Fibroblast of skin of left biceps (primary cell): ENCODE measurements at places on chromosomes 3 and 15.

- DNase-seq, result no peak
Observed at GRCh38 chr3:191373327-191373726, 43.0 kb upstream of the UTS2B start.

DNA sequence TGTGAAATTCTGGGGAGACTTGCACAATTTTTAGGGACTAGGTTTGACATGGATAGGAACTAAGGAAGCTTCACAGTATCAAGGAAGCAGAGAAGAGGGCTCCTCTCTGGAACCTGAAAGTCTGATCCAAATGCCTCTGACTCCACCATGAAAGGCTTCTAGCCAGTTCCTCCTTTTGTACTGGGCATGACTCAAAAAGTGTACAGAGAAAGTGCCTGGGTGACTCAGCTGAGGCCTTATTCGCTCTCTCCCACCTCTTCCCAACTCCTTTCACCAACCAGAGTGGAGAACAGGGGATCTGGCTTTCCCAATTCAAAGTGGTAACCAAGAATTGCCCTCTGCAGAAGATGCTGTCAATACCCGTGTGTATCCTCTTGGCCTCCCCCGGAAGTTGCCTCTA is 342.9 kb upstream of the PROK2 start:
- no peak for DNase-seq

- DNase-seq, result no peak
Observed at GRCh38 chr15:59295261-59296001, 77.2 kb downstream of the MYO1E start.

GRCh38 chr3:15636028-15636709 is 34.6 kb downstream of the BTD start:
- peak; percentile 66 for DNase-seq

- DNase-seq, result no peak
Observed at GRCh38 chr15:92091155-92091734, 237.7 kb downstream of the SLCO3A1 start.

- no peak for DNase-seq
Observed at GRCh38 chr3:41324156-41324475, 124.8 kb downstream of the CTNNB1 start.

GRCh38 chr3:43036621-43037423 is 57.7 kb downstream of the GASK1A start:
- no peak for DNase-seq

DNA sequence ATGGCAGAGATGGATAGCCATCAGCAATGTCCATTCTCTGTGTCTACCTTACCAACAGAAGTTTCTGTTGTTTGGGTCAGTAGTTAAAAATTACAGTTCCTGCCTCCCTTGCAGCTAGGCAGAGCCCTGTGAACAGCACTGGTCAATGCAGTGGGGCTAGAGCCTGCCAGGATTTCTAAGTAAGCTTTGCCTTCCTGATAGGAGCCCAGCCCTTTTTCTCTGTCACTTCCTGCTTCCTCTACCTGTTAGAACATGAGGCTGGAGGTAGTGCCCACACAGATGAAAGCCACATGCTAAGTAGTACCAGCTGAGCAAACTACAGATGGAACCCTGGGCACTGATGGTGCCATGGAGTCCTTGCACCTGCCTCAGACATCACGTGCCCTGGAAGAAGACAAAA is 45.0 kb downstream of the MGLL start:
- no peak for DNase-seq

DNA sequence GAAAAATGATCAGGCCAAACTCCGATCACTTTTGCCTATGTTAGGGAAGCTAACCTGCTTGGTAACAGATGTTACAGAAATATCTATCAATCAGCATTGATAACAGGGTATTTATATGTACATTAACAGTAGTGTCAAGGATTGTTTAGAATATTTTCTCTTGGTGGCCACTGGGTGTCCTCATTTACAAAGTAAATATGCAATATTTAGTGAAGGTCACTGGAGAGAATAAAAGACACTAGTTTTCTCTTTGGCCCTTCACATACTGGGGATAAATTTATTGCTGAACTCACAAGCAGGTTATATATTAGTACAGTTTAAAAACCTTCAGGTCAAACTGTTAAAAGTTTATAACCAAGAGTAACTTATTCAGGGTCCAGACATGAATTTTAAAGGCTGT is 69.0 kb downstream of the TIGIT start:
- DNase-seq, result no peak

- no peak for DNase-seq
Observed at GRCh38 chr3:113140876-113141275, 70.5 kb upstream of the BOC start.

DNA sequence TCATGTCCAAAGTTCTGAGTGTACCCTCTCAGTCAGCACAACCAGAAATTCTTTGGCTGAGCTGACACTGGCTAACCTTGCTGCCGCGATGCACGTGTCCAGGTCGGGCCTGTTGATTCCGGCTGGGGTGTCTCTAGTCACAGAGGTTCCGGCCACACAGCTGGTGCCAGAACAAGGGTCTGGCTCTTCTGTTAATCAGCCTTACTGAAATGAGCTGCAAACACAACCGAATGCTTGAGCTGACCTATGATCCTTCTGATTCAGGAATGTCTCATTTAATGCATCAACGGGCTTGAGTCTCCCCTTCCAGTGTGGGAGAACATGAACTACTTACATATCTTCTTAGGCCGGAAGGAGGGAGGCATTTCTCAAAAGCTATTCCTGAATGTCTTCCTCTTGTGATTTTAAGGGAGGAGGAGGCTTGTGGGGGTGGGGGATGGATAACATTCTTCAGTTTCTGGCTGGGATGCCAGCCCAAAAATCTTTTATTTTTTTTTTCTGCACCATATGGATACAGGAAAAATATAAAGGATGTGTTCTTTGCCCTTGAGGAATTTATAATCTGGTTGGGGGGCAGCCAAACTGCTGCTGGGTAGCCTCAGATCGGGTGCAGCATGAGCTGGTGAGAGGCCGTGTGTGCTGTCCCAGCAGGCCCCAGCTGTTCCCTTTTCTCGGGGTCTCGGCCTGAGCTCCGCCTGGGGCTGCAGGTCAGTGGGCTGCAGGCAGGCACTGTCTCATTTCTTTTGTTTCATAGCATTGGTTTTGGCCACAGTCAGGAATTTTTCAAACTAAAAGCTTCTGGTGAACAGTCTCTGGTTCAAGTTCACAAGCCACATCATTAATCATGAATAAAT is 319.1 kb upstream of the TBL1XR1 start:
- peak; percentile 85 for DNase-seq

DNA sequence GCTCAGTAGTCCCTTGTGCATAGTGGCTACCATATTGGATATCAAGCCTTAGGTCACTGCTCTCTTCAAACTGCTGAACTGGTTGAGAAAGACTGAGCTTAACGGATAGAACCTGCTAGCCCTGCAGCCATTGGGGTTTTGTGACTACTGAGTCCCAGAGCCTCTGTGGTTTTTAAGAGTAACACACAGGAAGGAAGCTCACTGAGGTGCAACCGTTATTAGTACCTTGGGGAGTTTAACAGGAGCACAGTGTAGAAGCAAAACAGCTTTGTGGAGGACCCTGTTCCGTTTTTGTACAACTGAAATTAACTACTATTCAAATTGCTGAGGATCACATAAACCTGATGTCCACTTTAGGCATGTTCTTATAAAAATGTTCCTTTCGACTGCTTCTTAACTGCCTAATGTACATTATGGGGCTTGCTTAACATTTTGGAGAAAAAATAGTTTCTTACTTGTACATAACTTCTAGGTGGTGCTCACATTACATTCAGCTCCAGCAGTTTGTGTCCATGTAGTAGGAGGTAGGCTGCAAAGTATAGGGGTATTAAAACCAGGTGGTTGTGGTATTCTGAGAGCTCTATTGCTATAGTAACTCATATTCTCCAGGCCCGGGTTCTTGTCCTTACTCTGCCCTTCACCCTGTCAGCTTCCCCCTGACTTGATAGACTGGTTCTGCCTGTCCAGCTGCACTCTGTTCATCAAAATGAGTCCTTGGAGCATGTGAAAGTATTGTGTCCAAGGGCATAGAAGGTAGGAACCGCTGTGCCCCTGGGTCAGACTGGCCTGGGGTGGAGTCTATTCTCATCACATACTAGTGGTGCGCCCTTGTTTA is 17.3 kb downstream of the PXK start:
- no peak for DNase-seq

DNA sequence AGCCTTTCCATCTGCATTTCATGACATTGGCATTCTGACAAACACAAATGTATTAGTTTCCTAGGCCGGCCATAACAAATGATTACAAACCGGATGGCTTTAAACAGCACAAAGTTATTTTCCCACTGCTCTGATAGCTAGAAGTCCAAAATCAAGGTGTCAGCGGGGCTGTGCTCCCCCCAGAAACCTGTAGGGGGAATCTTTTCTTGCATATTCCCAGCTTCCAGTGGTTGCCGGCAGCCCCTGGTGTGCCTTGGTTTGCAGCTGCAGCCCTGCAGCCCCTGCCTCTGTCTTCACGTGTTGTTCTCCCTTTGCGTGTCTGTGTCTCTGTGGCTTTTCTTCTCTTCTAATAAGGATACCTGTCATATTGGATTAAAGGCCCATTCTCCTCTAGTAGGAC is 79.0 kb upstream of the CDV3 start:
- no peak for DNase-seq

DNA sequence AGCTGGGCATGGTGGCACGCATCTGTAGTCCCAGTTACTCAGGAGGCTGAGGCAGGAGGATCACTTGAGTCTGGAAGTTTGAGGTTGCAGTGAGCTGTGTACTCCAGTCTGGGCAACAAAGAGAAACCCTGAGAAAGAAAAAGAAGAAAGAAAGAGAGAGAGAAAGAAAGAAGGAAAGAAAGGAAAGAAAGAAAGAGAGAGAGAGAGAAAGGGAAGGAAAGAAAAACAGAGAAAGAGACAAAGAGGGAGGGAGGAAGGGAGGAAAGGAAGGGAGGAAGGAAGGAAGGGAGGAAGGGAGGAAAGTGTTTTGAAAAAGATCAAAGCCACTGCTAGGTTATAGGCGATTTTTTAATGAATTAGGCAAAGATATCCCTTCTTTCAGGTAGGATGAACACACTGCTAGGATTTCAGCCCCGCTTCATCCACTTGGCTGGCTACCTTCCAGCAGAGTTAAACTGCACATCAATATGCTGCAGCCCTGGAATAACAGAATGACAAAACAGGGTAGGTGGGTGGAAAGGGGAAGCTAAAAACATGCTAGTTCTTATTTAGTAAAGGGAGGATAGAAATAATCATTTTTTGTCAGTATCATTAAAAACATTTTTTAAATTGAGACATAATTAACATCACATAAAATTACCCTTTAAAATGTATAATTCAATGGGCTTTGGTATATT is 12.8 kb upstream of the PPARG start:
- no peak for DNase-seq

DNA sequence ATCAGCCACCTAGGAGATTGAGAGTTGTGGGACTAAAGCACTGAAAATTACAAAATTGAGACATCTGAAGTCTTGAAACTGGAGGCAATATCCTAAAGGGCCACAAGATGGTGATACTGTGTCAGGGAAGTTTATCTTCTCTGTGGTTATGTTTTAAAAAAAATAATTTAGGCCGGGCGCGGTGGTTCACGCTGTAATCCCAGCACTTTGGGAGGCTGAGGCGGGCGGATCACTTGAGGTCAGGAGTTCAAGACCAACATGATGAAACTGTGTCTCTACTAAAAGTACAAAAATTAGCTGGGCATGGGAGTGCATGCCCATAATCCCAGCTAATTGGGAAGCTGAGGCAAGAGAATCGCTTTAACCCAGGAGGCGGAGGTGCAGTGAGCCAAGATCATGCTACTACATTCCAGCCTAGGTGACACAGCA is 17.9 kb upstream of the NIT2 start:
- DNase-seq, result no peak

GRCh38 chr15:42090781-42091180 is 3.6 kb downstream of the PLA2G4D start:
- no peak for DNase-seq

GRCh38 chr15:29480949-29481348 is 211.3 kb upstream of the NSMCE3 start:
- no peak for DNase-seq

GRCh38 chr3:120645083-120645845 is 36.8 kb downstream of the HGD start:
- DNase-seq, result no peak

DNA sequence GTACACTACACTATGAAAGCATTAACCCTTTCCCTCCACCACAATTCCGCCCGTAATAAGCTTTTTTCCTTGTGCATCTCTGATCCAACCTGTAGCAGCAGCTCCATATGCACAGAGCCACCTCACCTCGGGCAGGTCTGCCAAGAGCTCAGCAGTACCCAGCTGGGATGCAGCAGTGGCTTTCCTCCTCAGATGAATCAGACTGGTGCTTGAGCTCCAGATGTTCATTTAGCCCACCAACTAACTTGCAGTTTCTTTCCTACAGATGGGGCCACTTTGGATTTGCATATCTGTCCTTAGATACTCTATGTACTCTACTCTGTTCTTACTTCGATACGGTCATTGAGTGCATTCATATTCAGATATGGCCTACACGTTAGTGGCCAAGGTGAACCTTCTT is 14.8 kb upstream of the FSIP1 start:
- DNase-seq, result no peak

GRCh38 chr3:23824699-23825444 is 19.1 kb downstream of the UBE2E1 start:
- DNase-seq, result no peak

DNA sequence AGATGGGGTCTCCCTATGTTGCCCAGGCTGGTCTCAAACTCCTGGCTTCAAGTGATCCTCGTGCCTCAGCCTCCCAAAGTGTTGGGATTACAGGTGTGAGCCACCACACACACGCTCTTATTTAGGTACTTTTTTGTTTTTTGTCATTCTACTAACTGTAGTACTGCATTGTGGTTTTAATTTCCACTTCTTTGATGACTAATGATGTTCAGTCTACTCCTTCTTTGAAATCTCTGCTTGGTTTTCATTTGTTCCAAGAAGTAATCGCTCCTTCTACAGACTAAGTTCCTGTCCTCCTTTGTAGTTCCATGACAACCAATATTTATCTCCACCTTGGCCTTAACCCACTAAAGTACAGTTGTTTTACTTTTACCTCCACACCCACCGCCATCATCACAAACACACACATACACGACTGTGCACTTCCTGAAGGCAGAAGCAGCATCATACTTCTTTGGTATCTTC is 529 bp upstream of the DLEC1 start:
- no peak for DNase-seq

GRCh38 chr3:178777718-178778411 is 241.6 kb downstream of the KCNMB2 start:
- DNase-seq, result peak; percentile 5

DNA sequence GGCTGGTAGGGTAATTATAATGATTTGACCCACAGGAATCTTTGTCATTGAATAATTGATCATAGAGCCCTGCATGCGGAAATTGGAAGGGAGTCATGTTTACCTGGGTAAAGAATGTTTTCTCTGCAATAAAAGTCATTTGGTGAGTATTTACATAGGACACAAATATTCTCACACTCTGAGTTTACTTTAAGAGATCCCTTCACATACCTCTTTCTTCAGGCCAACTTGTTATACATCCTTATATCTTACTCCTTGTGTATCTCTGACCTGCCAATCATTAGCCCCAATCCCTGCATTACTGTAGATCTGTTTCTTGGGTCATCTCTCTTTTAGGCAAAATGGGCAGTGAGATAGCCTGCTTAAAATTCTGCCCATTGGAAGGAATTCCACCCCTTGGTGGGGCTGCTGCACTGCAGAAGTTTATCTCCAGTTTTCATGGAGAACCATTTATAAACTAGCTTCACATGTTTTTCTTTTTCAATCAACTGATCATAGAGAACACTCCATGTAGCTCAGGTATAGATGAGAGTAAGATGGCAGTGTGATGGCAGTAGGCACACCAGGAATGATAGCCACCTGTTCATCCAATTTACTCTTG is 46.2 kb downstream of the ILDR1 start:
- DNase-seq, result no peak

GRCh38 chr3:157844800-157845565 is 261.2 kb downstream of the SHOX2 start:
- DNase-seq, result no peak

- no peak for DNase-seq
Observed at GRCh38 chr15:29570948-29571791, 251.1 kb downstream of the TJP1 start.
